ENCODE measurements at places on chromosomes 16 and 17. TPM values are rescaled to one million over a fixed set of nuclear protein-coding genes. Genes with fewer than 3 reads are reported as not detected.

EXOC3L1 gene
- not detected for total RNA-seq

MGAT5B gene
- 1.8 TPM for total RNA-seq

RBFOX1 gene
- not detected for total RNA-seq

SNTB2 gene
- 15.4 TPM for total RNA-seq

ABCC12 gene
- not detected for total RNA-seq

CACNA1H gene
- total RNA-seq, result 2.0 TPM

SP2 gene
- 39.6 TPM for total RNA-seq

AOC2 gene
- 2.7 TPM for total RNA-seq

DNAH17 gene
- 0.78 TPM for total RNA-seq

ITGAL gene
- total RNA-seq, result 657 TPM

Measured in CD4-positive, alpha-beta memory T cell (primary cell).